ENCODE measurements at places on chromosomes 2 and 18. TPM values are rescaled to one million over a fixed set of nuclear protein-coding genes. Genes with fewer than 3 reads are reported as not detected.

The HOXD8 gene
- 4.5 TPM for total RNA-seq

GRCh38 chr2:144404586-144405314 lies 115.2 kb downstream of the ZEB2 start:
- no peaks in the 10 kb centered on the region for H3K27me3 ChIP-seq
- no peak for DNase-seq
- no peak overlapping the region for H3K27ac ChIP-seq

DNA sequence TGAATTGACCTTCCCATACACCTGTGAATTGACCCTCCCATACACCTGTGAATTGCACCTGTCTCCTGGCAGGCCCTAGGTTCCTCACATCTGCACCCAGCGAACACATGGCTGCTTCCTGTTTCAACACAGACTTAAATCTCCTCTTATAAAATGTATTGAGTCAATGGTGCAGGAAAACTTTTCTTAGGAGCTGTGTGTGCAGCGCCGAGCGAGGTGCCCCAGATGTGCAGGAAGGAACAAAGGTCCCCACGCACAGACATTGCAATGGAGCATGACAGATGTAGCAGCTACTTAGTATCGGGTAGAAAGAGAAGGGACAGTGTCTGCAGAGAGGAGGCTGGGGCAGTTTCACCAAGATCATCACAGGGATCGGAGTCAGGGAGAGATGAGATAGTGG lies 85.5 kb upstream of the PXDN start:
- no peak overlapping the region for H3K27ac ChIP-seq
- no peaks in the 10 kb centered on the region for H3K27me3 ChIP-seq
- no peak overlapping the region for H3K4me3 ChIP-seq
- H3K36me3 ChIP-seq: no peaks in the 10 kb centered on the region
- H3K4me1 ChIP-seq: no peaks in the 10 kb centered on the region

- no peak overlapping the region for H3K4me3 ChIP-seq
- DNase-seq: peak; percentile 73
- no peak overlapping the region for H3K27ac ChIP-seq
- H3K27me3 ChIP-seq: no peaks in the 10 kb centered on the region
These were observed 53.8 kb upstream of the RBM44 start for GRCh38 chr2:237744613-237745249.

DNA sequence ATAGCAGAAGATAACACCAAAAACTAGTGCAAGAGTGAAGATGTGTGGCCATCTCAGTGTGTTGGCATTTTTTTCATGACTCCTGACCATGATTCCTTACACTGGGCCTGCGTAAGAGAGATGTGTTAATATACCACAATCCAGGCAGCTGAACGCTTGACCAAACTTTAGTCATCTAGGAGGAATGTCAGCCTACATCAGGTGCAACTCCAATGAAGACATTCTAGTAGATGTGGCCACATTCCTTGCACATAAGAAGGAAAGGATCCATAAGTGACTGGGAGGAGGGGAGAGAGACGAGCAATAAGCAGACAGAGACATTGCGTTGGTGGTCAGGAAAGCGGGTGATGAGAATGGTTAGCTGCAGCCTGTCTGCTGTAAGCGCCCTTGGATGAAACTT lies 42.6 kb downstream of the CYRIA start:
- H3K36me3 ChIP-seq: peaks cover 6% of the 10 kb centered on the region
- no peak for DNase-seq
- H3K4me1 ChIP-seq: peaks cover 100% of the 10 kb centered on the region
- H3K27ac ChIP-seq: peak overlapping the region; percentile 90
- no peaks in the 10 kb centered on the region for H3K27me3 ChIP-seq
- H3K4me3 ChIP-seq: no peak overlapping the region
